ENCODE measurements at places on chromosomes 3 and 15.

- no peak for DNase-seq
These were observed 340 bp downstream of the TMEM44 start for GRCh38 chr3:194632809-194633348.

GRCh38 chr3:55692957-55693558 lies 206.0 kb upstream of the WNT5A start:
- DNase-seq: no peak

DNA sequence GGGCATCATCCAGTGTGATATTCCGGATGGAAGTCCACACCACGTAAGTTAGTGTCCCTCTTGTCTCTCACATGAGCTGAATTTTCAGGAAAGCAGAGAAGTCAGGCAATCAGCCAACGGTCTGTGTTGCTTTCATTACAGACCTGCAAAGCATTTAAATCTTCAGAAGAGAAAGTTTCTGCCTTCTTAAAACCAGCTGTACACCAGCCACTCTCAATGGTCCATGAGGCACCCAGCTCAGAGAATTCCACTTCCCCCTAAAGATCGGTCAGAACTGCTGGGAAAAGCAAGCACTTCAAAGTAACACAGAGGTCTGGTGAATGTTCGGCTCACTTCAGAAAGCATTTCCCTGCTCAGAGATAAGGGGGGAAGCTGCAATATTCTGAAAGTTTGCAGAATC lies 903.7 kb downstream of the EPHA3 start:
- no peak for DNase-seq

DNA sequence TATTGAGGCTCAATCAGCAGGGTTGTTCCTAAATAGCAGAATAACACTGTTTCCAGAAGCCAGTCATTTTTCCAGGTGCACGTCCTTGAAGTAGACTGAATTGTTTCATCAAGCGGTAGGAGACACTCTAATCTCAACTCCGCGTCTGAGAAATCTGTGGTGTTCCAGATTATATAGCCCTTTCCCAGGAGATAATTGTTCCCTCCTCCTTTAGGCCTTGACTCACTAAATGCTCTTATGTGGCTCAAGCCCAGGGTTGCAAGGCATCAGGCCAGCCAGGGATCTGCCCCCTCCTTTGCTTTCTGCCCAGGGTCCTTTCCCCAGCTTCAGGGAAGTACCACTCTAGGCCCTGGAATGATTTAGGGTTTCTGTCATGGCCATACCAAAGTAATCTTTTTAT lies 5.7 kb upstream of the HLTF start:
- no peak for DNase-seq
